ENCODE measurements at places on chromosomes 3 and 15.

- no peak for ATAC-seq
Observed at GRCh38 chr3:94787734-94788270, 724.9 kb downstream of the NSUN3 start.

DNA sequence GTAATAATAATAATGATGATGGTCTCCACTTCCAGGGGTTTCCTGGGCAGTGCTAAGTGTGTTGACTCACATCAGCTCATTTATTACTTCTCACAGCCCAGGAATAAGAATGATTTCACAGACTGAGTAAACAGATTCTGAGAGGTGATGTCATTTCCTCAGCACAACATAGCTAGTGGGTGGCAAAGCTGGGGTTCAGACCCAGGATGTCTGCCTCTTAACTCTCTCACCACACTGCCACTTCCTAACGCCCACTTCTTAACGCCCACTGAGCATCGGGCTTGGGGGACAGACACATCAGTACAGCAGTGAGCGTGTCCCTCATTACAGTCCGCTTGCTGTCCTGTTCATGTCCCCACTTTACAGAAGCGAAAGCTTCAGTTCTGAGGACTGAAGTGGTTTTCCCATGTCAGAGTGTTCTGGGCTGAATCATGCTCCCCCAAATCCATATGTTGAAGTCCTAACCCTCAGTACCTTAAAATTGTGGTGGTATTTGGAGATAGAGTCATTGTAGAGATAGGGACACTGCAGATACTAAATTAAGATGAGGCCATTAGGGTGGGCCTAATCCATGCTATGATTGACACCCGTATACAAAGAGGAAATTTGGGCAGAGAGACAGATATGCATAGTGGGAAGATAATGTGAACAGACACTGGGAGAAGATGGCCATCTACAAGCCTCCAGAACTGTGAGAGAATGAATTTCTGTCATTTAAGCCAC is 68.0 kb downstream of the ATP2B2 start:
- peak; percentile 18 for ATAC-seq

GRCh38 chr3:135440233-135440632 is 525.3 kb upstream of the PPP2R3A start:
- no peak for ATAC-seq

DNA sequence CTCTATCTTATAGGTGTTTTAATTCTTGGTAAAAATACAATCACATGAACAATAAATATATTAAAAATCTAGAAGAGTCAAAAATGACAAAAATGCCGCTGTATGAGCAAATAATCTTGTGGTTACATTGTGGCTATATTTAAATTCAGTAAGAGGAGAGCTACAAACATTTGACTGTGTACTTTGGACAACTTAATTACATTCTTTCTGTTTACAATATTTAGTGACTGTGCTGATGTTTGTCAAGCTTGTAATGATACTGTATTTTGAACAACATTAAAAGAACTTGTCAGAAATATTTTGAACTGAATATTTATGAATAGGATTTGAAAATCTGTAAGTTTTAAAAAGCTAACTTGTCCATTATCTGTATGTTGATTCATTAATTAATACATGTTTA is 598.3 kb downstream of the SI start:
- ATAC-seq: no peak

GRCh38 chr3:117903226-117903625 is 1131.4 kb downstream of the IGSF11 start:
- ATAC-seq: no peak

GRCh38 chr15:75455982-75456531 is 4.6 kb upstream of the SIN3A start:
- ATAC-seq: no peak

Measured in esophagus mucosa (tissue), 1 donor.